Activated B cell treated with CpG ODN at 0.5 μM for 24 hours (primary cell): ENCODE measurements at places on chromosomes 11 and 22.

DNA sequence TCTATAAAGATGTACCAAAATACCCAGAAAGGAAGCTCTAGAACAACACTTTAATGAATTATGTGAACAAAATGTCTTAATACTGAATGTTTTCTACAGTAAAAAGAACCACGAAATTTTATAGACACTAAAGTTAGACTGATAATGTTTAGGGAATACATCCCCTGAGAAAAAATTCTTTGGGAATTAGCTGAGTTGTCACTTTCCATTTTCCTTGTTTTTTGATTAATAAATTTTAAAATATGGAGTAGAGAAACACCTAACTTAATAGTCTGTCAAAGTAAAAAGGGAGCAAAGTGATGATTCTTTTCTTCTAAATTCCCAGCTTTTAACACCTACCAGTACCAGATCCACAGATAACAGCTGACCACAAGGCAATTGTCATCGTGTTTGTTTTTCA is 23.1 kb upstream of the SCN3B start:
- H3K4me1 ChIP-seq = no peaks in the 10 kb centered on the region
- H3K4me3 ChIP-seq = no peak overlapping the region
- no peaks in the 10 kb centered on the region for H3K36me3 ChIP-seq
- no peak overlapping the region for H3K27ac ChIP-seq
- no peak for DNase-seq

GRCh38 chr11:58775066-58775708 is 43.4 kb upstream of the GLYAT start:
- no peak overlapping the region for H3K4me3 ChIP-seq
- no peaks in the 10 kb centered on the region for H3K36me3 ChIP-seq
- no peaks in the 10 kb centered on the region for H3K4me1 ChIP-seq
- DNase-seq = no peak
- H3K27ac ChIP-seq = no peak overlapping the region

- peak overlapping the region; percentile 2 for H3K27ac ChIP-seq
- DNase-seq = no peak
- H3K27me3 ChIP-seq = no peaks in the 10 kb centered on the region
- H3K4me3 ChIP-seq = no peak overlapping the region
- H3K36me3 ChIP-seq = peaks cover 78% of the 10 kb centered on the region
Measured at GRCh38 chr11:47724041-47724729, 9.0 kb upstream of the AGBL2 start.

- no peak for DNase-seq
- H3K27ac ChIP-seq = no peak overlapping the region
- no peaks in the 10 kb centered on the region for H3K4me1 ChIP-seq
Measured at GRCh38 chr11:1219834-1220815, 2.7 kb upstream of the MUC5B start.

DNA sequence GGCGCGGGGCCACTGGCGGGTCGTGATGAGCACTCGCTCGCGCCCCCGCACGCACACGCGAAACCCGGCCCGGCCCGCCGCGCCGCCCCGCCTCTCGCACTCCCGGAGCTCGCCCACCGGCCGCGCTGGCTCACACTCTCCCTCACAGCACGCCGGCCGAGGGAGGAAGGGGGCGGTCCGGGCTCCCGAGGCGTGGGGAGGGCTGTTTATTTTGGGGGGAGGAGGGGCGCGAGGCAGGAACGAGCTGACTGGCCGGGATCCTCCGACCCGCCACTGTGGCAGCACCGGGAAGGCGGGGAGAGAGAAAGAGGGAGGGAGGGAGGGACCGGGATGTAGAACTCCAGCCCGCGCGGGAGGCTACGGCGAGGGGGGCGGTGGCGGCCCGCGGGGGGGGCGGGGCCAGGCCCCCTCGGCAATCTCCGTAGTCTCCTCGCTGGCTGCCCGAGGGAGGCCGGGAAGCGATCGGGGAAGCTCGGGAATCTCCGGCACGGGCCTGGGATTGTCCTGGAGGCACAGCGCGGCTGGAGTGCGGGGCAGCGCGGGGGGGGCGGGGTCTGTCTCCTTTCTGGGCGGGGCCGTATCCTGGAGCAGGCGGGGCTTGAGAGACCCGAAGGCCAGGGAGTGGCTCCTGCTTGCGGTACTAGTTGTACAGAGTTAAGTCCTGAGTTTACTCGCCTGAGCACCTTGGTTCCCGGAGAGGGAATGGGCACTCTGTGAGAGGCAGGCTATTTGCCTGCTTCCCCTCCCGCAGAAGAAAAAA is at the start of gene RBFOX2:
Gene RBFOX2 (minus strand): TSS at position 179 of the 760 bp plus-strand sequence. CDS start 399 bp downstream, outside the sequence.
- H3K27ac ChIP-seq = no peak within 1 kb of the TSS
- peaks cover 64% of the 10 kb centered on the region for H3K27me3 ChIP-seq
- no peaks in the 10 kb centered on the region for H3K36me3 ChIP-seq
- H3K4me1 ChIP-seq = peaks cover 14% of the 10 kb centered on the region

GRCh38 chr11:102390667-102391465 is 43.9 kb downstream of the BIRC2 start:
- H3K4me1 ChIP-seq = peaks cover 13% of the 10 kb centered on the region
- no peak overlapping the region for H3K4me3 ChIP-seq
- peaks cover 68% of the 10 kb centered on the region for H3K36me3 ChIP-seq
- H3K27ac ChIP-seq = no peak overlapping the region
- no peaks in the 10 kb centered on the region for H3K27me3 ChIP-seq

- H3K36me3 ChIP-seq = peaks cover 5% of the 10 kb centered on the region
- no peaks in the 10 kb centered on the region for H3K27me3 ChIP-seq
- no peak for DNase-seq
- H3K4me3 ChIP-seq = no peak overlapping the region
- H3K27ac ChIP-seq = no peak overlapping the region
- H3K4me1 ChIP-seq = peaks cover 26% of the 10 kb centered on the region
Measured at GRCh38 chr22:30285176-30285845, 4.0 kb downstream of the CASTOR1 start.
